PC-9 (cell line): ENCODE measurements at places on chromosomes 2 and 18.

- DNase-seq: no peak
Measured at GRCh38 chr18:24616653-24617052, 156.2 kb downstream of the HRH4 start.

- no peak for DNase-seq
Measured at GRCh38 chr2:50749216-50749615, 282.7 kb downstream of the NRXN1 start.

DNA sequence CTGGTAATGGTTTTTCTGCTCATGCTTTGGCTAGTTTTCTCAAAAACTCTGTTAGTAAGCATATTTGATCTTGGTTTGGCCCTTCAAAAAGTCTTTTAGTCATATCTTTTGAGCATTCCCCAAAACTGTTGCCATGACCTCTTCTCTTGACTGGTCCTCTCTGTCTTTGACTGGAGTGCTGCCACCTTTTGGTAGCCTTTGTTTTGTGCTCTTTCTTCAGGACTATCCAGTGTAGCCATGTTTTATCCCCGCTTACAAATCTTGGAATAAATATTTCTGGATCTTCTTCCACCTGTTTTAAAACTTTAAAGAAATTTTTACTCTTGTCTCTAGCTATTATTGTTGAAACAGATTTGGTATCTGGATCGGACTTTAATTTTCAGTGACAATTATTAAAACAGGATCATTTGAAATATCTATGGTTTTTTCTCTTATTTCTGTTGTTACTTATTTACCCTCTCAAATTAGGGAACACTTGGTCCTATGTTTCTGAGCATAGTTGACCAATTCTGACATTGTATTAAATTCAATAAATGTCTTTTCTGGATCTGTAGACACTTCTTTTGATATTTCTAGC is 965 bp upstream of the ELOA2 start:
- DNase-seq: no peak

DNA sequence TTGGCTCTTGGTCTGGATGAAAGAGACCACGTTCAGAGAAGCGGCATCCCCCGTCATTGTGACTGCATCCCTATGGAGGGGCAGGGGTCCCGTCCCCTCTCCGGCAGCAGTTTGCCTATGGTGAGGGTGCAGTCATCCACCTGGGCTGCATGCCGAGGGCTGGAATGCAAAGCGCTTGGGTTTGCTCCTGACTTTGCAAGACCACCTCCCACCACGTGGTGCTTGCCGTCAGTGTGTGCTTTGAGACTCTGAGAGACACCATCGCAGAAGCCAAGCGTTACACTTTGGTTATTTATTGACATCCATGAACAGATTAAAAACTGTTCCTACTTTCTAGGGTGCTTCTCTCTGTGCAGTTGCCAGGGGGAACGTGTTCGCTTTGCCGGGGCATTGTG is 59.5 kb downstream of the SH3RF3 start:
- no peak for DNase-seq

- DNase-seq: no peak
Measured at GRCh38 chr2:121489911-121490583, 40.6 kb upstream of the RNU4ATAC start.

DNA sequence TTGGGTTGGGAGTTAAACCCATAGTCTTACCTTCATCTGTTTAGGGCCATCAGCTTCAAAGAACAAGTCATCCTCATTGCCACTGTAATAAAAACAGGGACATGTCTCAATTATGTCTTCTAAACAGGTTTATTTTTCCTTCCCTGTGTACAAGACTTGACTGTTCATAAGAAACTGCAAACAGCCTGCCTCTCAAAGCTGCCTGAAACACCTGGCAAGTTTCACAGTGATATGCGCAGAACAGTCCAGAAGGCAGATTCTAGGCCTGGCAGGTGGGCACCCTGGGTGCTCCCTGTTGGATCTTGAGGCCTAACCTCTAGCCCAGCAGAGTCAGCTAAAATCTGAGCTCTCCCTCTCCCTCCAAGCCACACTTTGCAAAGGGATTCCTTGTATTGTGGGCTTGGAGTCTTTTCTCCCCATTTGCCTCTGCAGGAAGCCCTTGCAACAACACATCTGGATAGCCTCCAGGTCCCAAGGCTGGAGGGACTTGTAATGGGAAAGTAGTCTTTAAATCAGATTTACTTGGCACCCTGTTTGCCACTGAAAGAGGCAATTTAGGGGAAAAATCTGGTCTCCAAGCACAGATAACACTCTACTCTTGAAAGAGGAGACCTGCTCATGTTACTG is 930 bp downstream of the IL1B start:
- no peak for DNase-seq

DNA sequence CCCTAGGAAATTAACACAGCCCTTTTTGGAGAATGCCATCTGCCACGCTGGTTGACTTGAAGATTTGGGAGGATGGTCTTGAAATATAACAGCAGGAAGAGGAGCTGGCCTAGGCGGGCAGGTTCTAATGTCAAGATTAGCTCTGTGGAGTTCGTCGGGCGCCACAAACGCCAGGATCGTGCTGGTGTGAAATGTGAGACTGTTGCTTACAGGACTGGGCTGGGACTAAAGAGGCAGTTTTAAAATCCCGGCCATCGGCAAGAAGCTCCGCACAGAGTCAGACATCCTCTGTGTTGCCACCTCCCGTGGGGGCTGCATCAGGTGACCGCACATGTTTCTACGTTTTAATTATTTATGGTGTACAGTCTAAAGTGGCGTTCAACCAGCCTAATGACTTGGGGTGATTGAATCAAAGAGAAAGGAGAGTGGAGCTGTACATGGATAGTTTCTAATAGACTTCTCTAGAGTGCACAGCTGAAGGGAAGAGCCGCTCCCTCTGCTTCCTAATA is 99.4 kb upstream of the BCL11A start:
- no peak for DNase-seq

DNA sequence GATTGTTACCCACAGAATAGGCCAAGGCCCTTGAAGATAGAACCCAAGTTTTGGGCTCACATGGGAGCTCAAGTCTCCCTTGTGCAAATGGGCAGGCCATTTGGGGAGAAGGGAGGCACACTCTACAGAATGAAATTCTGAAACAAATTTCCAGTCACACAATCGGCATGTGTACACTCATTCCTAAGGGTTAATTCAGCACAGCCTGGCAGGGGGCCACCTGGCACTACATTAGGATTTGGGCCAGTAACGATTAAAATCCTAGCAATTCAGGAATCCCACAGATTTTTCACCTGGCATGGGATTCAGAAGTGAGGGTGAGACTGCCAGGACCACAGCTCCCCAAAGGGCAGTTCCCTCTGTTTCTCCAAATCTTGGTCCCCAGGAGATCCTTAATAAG is 46.4 kb downstream of the BMP10 start:
- no peak for DNase-seq

DNA sequence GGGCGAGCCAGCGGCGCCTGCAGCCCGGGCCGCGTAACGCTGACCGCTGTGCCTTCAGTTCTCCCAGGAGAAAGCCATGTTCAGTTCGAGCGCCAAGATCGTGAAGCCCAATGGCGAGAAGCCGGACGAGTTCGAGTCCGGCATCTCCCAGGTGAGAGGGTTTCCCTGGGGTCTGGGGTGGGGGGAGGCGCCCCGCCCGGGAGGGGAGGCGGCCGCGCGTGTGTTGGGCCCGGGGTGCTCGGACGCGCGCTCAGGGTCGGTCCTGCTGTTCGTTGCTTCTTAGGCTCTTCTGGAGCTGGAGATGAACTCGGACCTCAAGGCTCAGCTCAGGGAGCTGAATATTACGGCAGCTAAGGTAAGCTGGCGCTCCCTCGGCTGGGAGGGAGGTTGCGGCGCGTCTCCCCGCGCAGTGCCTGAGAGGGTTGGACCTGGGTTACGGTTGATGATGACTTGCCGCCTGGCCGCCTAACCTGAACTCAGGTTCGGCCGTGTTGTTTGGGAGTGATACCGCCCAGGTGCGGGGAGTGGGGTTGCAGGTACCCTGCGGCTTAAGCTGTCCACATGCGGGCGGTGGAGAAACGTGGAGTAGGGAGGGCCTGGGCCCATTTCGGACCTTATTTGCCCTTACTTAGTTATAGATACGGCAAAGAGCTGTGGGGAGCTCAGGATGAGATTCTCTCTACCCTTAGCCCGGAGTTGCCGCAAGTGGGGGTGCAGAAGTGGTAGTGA is 638 bp downstream of the RPS7 start:
- no peak for DNase-seq

DNA sequence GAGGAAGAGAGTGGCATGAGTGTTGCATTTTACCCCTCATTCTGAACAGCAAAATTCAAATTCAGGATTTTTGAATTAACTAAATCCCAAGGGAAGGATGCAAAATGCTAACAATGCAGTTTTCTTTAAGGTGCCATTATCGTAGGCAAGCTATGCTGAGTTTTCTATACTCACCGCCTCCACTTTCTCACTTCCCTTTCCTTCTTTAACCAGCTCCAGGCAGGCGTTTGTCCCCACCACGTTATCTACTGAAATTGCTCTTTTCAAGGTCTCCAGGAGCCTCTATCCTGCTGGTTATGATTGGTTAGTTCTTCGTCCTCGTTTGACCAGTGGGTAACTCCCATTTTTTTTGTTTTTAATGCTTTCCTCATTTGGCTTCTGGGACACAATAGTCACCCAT is 1.8 kb upstream of the CPO start:
- DNase-seq: no peak

DNA sequence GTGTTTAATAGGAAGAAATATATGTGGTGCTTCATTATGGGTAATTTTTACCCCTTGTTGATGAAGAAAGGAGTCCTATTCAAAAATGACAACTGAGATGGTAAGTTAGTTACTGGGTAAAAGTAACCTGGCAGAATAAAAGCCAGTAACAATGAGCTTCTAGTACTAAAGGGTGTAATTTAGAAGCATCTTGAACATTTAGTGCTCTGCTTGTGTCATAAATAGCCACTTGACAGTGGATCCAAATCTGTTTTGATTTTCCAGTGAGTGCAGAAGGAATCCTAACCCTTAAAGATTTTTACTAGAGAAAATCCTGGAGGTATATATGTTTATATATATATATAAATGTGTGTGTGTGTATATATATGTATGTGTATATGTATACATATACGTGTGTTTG is 15.1 kb downstream of the COMMD1 start:
- DNase-seq: no peak

DNA sequence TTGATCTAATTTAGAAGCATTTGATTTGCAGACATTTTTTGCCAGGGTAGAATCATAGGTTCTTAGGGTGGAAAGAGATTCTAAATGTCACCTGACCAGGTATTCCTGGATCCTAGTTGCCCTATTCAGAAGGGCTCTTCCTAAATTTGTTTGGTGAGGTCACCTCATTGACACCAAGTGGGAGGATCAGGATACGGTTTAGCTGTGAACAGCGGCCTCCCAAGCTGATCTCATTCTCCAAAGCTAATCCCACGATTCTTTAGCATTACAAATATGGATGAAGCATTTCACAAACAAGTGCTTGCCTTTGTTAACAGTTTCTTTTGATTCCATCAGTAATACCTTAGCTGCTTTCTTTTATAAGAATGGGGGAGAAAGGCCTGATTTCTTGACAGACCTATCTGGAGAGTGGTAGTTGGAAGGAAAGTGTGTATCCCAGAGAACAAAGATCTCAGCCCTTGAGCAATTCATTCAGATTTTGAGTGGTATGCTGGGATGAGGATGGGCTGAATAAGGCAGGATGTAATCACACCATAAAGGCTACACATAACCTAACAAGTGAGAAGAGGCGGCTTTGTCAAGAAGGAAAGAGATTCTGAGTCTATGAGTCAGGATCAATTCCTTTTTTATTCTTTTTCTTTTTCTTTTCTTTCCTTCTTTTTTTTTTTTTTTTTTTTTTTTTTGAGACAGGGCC is 16.6 kb downstream of the KCTD1 start:
- DNase-seq: no peak

DNA sequence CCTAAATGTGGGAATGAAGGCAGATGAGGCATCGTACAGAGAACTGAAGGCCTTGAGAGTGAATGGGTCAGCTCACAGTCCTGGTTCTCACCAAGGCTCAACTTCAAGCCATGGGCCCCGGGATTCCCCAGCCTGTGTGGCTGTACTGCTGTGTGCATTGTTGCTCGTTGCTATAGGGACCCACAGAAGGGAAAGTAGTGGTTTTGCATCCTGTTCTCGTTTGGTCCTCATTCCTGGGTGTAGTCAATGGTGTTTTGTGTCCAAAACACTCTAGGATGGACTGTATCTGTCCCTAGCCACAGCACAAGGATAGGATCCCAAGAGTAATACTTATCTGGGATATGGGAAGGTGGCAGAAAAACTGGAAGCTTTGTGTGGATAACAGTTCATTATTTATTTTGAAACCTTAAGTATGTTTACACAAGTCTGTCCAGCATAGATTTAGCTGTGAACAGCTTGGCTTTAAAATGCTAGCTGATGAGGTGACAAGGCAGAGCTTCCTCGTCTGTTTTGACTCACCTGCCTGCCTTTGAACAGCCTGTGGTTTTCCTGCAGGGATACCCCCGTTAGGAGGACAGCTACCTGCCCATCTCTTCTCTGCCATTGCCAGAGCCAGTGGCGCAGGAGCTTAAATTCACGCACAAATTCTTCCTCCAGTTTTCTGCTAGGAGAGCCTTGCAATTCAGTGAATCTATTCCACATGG is 85.0 kb downstream of the WDSUB1 start:
- DNase-seq: no peak

GRCh38 chr2:191253476-191253875 is 8.3 kb downstream of the MYO1B start:
- DNase-seq: no peak

DNA sequence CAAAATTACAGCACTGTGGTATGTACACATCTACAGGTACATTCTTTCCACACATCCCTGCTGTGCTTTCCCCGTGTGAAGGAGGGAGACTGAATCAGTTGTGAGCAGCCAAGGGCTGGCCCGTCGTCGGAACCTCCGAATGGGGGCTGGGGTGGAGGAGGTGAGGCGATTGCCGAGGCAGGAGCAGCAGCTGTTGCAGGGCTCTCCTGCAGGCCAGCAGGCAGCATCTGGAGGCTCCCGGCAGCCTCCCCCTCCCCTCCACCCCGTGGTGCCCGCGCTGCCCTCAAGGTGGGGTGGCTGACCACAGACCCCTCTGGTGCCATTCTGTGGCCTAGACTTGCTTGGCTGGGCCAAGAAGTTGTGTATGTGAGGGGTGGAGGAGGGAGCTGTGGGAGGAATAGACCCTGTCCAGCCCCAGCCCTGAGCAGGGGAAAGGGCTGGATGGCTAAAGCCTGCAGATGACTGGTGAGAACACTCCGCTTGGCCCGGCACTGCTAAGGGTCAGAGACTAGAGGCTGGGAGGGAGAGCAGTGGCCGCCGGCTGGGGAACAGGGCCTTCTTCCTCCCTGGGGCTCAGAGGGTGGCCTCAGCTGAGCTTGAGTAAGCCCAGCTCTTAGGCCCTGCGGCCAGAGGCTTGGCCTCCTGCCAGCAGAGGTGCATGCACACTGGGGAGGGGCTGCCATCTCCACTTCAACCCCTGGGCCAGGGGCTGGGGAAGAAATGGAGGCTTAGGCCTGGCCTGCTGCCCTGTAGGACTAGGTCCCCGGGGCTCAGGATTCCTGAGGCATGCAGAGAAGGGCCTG is 7.6 kb downstream of the STAMBP start:
- no peak for DNase-seq

DNA sequence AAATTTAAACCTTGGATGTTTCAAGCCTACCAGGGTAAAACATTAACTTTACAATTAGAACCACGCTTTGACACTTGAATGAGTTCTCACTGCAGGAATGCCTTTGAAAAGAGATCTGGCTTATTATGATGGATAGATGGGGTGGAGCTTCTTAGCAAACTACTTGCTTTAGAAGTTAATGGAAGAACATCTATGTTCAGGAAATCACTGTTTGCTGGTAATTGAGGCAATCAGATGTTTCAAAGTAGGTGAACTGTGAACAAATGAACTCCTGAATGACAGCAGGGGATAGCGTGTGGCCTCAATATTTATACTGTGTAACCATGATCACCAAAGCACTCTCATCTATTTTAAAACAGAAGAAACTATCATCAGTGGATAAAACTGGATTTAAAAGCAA is 383.6 kb downstream of the PIK3C3 start:
- no peak for DNase-seq
